ENCODE measurements at places on chromosomes 7 and 10.

- no peak for DNase-seq
These were observed 16.7 kb upstream of the ABCC2 start for GRCh38 chr10:99765672-99766301.

DNA sequence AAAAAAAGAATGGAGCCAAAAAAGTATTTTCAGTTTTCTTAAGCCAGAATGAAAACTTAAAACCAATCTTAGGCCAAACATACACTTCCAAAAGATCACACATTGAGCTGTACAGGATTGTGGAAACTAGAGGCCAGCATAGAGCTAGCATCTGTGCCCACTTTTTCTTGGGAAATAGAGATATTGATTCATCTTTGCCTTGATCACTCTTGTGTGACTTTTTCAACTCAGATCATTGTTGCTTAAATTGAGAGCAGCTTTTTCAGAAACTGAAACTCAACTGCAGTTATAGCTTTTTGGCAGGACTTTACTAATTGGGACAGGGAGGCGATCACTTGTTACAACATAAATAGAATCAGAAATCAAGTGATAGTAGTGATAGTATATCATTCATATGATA, 132.2 kb downstream of the PRKG1 start:
- no peak for DNase-seq

DNA sequence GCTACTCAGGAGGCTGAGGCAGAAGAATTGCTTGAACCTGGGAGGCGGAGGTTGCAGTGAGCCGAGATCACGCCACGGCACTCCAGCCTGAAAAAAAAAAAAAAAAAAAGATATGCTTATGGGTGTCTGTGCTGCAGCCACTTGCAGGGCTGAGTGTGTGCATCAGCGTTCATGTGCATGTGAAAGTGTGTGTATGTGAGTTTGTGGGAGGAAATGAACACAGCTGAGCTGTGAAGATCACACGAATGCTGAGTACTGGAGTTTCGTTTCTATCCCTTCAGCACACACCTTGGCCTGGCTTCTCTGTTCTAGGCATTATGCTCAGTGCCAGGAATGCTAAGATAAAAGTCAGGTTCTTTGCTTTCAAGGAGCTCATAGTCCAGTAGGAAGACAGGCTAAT, 12.0 kb upstream of the SVOPL start:
- DNase-seq: no peak

DNA sequence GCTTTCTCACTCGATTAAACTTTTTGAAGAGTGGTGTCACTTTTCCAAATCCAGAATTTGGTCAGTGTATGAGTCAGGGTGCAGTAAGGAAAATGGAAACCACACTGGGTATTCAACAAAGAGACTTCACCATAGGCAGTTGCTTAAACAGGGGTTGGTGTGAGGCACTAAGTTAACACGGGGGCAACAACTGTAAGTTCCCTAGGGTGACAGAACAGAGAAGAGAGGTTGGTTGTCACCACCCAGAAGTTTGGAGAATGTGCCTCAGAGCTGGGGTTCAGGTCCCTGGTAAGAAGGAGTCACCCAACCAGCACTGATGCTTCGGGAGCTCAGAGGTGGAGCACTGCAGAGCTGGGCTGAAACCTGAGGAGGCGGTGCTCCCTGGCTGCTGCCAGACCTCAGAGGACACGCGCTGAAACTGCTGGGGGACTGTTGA, 170.4 kb downstream of the ARID5B start:
- no peak for DNase-seq

DNA sequence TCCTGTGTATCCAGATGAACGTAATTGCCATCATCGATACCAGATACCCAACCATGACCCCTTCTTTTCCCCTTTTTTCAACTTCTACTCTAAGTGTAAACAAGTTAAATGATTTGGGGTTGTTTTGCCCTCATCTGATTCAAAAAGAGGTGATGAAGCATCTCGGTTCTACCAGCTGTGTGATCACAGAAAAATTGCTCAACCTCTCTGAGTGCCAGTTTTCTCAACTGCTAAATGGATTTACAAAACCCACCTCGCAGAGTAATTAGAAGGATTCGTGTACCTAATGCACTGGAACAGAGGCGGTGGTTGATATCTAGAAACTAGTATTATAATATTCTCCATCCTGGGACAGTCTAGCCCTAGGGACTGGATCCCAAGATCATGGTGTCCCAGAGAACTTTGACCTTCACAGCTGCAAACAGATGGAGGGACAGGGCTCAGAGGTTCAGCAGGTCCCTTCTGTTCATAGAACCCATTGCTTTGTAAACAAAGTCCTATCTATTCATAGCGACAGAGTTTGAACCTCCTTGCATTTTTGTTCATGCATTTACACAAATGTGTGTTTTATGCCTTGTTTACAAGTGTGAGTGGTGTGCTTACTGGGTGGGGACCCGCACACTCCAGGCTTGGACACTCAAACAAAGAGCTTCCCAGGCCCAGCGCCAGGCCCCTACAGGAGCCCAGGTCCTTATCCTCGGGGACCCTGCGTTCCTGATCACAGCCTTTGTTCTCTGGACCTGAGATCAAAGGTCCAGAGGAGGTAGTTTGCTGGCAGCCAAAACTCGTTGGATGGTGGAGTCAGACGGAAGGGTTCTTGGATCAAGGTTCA, 46.4 kb downstream of the CALML3 start:
- DNase-seq: no peak

DNA sequence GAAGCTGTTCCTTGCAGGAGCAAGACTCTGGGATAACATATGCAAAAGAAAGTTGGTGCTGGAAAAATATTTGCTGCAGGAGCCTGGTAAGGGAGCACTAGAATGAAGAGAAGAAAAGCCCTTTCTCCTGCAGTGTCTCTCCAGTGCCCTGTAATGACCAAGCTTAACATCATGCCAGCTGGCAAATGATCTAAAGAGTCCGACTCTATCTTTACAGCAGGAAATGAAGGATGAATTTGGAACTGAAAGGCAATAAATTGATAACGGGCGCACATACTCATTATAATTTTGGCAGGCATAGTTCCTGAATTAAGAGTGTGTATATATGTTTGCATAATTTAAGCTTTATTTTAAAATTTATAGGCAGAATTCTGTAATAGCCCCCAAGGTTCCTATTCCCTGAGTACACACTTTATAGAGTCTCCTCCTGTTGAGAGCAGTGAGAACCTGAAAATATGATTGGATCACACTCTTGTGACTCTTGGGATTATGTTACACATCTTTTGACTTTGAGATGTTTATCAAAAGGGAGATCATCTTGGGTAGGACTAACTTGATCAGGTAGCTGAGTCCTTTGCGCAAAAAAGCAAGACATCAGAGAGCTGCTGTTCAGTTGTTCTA, 299.0 kb upstream of the MBL2 start:
- no peak for DNase-seq

- DNase-seq: no peak
These were observed 85.4 kb downstream of the FOXL3 start for GRCh38 chr7:375321-375831.

DNA sequence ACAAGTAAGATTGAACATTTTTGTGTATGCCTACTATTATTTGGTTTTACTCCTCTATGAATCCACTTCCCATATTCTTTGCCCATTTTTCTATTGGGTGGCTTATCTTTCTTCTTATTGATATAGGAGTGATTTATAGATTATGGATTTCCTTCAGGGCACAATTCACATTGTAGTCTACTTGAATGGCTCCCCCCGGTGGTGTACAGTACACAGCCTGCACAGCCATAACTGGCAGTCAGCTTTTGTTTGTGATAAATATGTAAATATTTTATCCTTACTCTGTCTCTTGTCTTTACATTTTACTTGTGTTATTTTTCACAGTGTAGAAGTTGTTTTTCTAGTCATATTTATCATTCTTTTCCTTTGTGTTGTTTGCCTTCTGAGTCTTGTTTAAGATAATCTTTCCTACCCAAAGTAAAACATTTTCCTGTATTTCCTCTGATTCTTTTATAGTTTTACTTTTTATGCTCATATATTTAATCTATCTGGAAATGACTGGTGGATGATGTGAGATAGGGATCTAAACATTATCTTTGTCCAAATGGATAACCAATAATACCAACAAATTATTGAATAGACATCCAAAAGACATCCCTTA, 23.9 kb upstream of the CALD1 start:
- peak; percentile 31 for DNase-seq

- no peak for DNase-seq
These were observed 87.3 kb upstream of the EGFR start for GRCh38 chr7:54931532-54931931.

DNA sequence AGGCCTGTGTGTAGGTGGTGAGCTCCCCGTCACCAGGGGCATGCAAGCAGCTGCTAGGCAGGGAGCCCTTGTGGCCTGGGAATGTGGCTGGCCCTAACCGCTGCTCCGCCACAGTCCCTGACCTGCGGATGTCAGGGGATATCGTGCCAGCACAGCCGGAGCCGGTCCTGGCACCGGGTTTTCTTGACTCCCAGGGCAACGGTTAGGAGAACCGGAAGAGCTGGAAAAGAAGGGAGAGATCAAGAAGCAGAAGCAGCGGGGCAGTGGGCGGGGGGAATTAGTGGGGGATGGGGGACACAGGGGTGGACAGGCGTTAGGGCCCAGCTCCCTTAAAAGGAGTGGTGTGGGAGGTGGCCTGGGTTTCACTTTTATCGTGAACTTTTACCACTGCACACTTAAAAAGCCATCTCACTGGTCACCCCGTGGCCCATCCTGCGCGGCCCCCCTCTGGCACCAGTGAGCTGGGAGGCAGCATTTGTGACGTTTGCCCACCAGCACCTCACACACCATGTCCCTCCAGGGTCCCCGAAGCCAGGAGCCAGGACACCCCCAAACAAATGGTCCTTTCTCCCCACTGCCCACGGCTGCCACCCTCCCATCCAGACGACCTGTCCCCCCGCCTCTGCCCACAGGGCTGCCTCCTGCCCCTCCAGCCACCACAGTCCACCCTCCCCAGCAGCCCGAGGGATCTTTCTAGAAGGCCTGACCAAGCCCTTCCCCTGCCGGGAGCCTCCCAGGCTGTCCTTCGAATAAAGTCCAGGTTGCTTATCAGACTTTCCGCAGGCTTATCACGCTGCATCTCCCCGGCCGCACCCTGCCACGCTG, 1.8 kb upstream of the MICALL2 start:
- DNase-seq: no peak

GRCh38 chr10:59967079-59967478, 60.7 kb upstream of the CCDC6 start:
- DNase-seq: no peak

GRCh38 chr7:4149645-4150044, 532.5 kb upstream of the FOXK1 start:
- DNase-seq: no peak

DNA sequence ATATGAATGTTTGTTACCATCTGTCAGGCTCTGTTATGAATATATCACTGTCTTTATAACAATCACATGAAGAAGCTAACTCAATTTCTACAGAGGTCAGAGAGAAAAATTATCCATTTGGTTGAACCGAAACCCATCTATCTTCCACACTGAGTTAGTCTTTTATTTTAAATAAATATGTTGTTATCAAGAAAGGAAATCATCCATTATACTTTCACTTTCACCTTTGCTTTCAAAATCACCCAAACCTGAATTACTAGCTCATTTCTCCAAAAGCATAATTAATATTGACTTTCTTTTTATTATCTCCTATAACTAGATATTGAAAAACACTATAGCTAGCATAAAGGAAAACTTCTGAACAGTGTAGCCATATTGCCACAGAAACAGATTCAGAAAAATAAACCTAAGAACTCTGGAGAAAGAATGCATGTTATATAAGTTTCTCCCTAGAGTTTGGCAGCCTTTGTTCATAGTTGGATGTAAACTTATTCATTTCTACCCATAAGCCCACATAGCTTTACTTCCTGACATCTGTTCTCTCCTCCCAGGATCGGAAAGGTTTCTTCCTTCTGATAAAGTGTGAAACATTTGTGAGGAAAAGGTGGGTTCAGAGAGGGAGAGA, 66.0 kb downstream of the NPSR1 start:
- DNase-seq: peak; percentile 6

DNA sequence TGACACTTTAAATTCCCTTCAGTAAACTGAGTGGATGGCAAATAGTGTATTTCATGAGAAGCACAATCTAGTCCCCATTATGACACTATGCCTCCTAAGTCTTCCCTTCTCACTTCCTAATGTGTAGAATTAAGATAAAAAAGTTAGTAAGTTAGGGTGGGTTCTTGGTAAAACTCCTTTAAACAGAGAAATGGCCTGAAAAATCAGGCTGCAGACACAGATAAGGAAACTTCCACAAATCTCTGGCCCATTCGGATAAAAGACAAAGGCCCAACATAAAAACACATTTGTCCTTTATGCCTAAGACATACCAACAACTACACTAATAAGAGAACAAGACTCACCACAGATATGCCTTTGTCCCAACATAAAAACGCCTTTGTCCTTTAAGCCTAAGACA, 21.5 kb downstream of the AKR1C8 start:
- DNase-seq: no peak

GRCh38 chr10:48801001-48801421, 116.3 kb downstream of the WDFY4 start:
- no peak for DNase-seq

- no peak for DNase-seq
These were observed 23.7 kb downstream of the PRKAR2B start for GRCh38 chr7:107068156-107068555.

DNA sequence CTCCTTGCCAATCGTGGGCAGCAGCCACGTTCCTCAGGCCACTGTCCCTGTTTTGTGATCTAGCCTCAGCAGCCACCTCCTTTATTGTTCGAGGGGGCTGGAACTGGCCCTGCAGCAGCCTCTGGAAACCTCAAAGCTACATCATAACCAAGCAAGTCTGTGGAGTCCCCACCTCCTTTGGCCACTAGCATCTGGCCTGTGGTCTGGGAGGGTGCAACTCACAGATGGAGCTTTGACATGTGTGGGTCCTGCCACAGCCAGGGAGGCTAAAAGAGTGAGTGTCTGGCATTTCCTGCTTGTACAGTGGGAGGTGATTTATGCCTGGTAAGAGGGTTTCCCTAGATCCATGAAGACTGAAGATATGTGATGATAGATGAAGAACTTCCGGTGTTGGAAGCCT, 32.3 kb upstream of the NUB1 start:
- DNase-seq: no peak

DNA sequence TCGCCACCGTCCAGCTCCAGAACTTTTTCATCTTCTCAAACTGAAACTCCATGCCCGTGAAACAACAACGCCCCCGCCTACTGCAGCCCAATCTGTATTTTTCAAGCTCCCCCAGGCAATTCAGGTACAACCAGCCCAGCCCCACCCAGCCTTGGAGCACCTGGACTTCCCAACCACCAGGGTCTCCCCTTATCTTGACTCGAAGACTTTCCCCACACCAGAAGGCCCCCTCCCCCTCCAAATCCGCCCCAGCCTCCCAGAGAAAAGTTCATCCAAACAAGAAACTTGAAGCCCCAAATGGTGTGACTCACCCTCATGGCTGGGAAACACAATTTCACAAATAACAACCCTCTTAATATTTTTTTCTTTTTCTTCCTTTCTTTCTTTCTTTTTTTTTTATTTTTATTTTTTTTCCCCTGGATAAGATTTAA, 10.6 kb downstream of the ZCCHC24 start:
- no peak for DNase-seq

DNA sequence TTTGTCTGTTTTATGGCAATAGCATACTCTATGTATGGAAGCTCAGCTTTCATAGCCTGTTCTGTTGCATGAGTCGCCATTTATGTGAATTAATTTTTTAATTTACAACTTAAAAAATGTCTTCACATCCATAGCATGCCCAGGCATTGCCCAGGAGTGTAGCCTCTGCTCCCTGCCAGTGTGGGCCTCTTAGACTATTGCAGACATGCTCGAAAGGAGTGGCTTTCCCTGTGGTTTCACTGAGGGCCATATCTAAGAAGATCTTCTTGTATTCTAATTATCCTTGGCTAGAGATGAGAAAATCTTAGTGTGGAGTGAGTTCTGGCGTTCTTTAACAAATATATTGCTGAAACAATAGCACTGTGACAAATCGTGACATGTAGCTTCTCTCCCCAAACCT, 35.3 kb downstream of the PCBD1 start:
- DNase-seq: no peak

Measured in CD4-positive, alpha-beta T cell treated with Interleukin-12 subunit alpha and Interleukin-12 subunit beta, for 1 hour (primary cell).